IPS DF 6.9 (cell line): ENCODE measurements at places on chromosomes 2 and 18.

DNA sequence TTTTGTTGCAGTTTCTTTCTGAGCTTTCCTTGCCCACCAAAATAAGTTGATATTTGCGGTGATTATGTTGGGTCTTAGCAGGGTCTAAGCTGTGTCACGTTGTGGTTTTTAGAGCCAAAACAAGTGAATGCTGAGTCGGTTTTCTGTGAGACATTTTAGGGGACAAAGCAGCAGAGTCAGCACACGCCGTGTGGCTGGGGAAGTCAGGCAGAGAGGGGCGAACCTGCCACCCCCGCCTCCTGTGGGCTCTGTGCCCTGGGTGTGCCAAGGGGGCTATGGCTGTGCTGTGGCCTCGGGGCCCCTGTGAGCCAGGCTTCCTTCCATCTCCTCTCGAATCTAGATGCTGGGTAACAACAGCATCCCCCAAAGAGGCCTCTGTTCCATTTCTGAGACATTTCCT, 30.8 kb upstream of the TMEM87B start:
- H3K27me3 ChIP-seq: no peaks in the 10 kb centered on the region
- DNase-seq: no peak
- H3K27ac ChIP-seq: no peak overlapping the region
- no peak overlapping the region for H3K4me3 ChIP-seq
- no peaks in the 10 kb centered on the region for H3K36me3 ChIP-seq

DNA sequence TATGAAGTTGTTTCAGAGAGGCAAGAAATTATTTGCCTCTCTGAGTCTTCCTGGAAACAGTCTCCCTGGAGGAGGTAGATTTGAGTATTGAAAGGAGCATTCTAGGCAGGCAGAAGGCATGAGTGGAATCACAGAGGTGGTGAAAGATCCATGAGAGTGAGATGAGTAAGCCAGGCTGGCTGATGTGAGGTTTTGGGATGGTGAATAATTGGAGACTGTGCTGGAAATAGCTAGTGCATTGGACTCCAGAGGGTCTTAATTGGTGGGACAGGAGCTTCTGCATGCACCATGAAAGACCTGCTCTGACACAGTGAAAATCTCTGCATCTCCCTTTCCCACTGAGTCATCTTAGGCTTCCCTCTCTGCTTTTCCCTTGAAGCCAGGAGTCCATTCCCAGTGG, 46.3 kb downstream of the CDC42EP3 start:
- no peaks in the 10 kb centered on the region for H3K36me3 ChIP-seq
- no peak for DNase-seq
- no peaks in the 10 kb centered on the region for H3K4me1 ChIP-seq
- no peaks in the 10 kb centered on the region for H3K27me3 ChIP-seq

GRCh38 chr2:190482451-190482850, 52.1 kb downstream of the NEMP2 start:
- H3K36me3 ChIP-seq: no peaks in the 10 kb centered on the region
- H3K4me3 ChIP-seq: no peak overlapping the region

- H3K27ac ChIP-seq: no peak overlapping the region
- DNase-seq: no peak
- H3K4me1 ChIP-seq: no peaks in the 10 kb centered on the region
- no peaks in the 10 kb centered on the region for H3K36me3 ChIP-seq
- H3K4me3 ChIP-seq: no peak overlapping the region
Measured at GRCh38 chr18:24595561-24596031, 135.2 kb downstream of the HRH4 start.

GRCh38 chr2:105388971-105389381, 9.9 kb downstream of the FHL2 start:
- H3K27me3 ChIP-seq: no peaks in the 10 kb centered on the region
- H3K36me3 ChIP-seq: peaks cover 10% of the 10 kb centered on the region; the same call in 1 of the 2 replicates
- DNase-seq: no peak

- H3K27me3 ChIP-seq: no peaks in the 10 kb centered on the region
- no peak overlapping the region for H3K4me3 ChIP-seq
- H3K27ac ChIP-seq: no peak overlapping the region
- H3K36me3 ChIP-seq: no peaks in the 10 kb centered on the region
- H3K4me1 ChIP-seq: no peaks in the 10 kb centered on the region
Measured at GRCh38 chr2:55999790-56000189, 76.2 kb upstream of the EFEMP1 start.

DNA sequence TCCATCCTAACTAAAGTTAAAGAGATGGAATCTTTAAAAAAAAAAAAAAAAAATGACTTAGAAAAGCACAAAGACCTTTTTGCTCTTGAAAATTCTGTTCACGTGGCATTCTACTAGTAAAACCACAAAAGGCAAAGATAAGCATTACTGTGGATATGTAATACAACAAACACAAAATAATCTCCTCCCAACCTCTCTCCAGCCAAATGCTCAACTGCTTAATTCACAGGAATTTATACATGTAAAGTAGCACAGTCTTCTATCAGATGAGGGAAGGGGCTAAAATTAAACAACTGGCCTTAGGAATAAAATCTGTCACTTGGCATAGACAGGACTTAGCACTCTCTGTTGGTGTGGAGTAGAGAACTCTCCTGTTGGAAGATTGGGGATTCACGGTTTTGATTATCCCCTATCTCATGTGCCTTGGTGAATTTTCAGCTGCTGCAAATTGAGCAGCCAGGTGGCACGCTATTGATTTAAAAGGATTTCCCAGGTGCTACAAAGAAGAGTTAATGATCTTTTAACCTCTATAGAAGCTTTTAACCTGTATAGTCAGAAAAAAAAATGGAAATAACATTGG, 57.4 kb downstream of the ATIC start:
- H3K36me3 ChIP-seq: peaks cover 3% of the 10 kb centered on the region; the same call in 1 of the 2 replicates
- H3K4me3 ChIP-seq: no peak overlapping the region
- H3K27ac ChIP-seq: no peak overlapping the region
- no peak for DNase-seq

- H3K4me1 ChIP-seq: no peaks in the 10 kb centered on the region
- H3K27me3 ChIP-seq: no peaks in the 10 kb centered on the region
- H3K4me3 ChIP-seq: no peak overlapping the region
- no peak for DNase-seq
- no peaks in the 10 kb centered on the region for H3K36me3 ChIP-seq
- no peak overlapping the region for H3K27ac ChIP-seq
Measured at GRCh38 chr2:206361407-206362045, 81.8 kb upstream of the ADAM23 start.

- no peaks in the 10 kb centered on the region for H3K4me1 ChIP-seq
- no peaks in the 10 kb centered on the region for H3K27me3 ChIP-seq
- H3K36me3 ChIP-seq: no peaks in the 10 kb centered on the region
Measured at GRCh38 chr2:224359569-224359968, 42.3 kb downstream of the FAM124B start.
